ENCODE measurements at places on chromosomes 3 and 15.

GRCh38 chr15:31324806-31325594 lies 1.6 kb upstream of the KLF13 start:
- no peak for DNase-seq

- no peak for DNase-seq
Observed at GRCh38 chr15:66157507-66157906, 96.0 kb downstream of the MEGF11 start.

GRCh38 chr3:16468336-16469098 lies 45.0 kb downstream of the RFTN1 start:
- no peak for DNase-seq

DNA sequence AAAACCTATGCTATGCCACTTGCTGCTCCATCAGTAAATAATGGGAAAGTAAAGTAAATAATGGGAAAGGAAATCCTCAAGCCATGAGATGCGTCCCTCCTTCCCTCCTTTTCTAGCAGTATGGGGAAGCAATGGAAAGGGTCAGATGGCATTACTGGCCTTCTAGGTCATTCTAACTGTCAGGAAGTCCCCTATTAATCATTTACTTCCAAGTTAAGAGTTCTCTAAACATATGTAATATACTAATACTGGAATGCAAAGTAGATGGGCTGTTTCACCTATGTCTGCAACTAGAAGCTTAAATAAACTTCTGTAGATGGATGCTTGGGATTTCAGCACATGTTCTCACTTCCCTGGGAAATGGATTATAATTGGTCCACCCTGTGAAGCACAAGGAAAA lies 55.9 kb downstream of the MDFIC2 start:
- DNase-seq: no peak

GRCh38 chr15:89203705-89204273 lies 17.6 kb downstream of the RLBP1 start:
- DNase-seq: no peak

DNA sequence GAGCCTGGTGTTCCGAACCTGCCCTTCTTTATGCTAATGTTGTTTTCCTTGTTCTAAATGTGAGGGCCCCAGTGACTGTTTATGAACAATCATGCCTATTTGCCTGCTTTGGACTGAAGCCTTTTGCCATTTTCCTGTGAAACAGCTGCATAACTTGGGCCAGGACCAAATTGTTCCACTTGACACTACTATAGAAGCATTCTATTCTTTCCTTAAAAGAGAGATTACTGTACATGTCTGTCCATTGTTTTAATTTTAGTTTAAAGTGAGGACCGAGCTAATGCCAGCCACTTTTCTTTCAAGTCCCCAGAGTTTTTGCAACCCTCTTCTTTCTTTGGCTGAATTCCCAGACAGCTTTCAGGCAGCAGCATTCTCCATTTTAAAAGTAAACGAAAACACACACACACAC lies 980.3 kb downstream of the CADM2 start:
- no peak for DNase-seq

- DNase-seq: no peak
Observed at GRCh38 chr3:129211772-129212171, 28.1 kb upstream of the CNBP start.

- DNase-seq: no peak
Observed at GRCh38 chr3:150107429-150108175, 136.9 kb upstream of the PFN2 start.

All from stimulated activated CD8-positive, alpha-beta memory T cell treated with anti-CD3 and anti-CD28 coated beads, Interleukin-4, amount 100 ng/mL, for 1 hour (primary cell).